ENCODE measurements at places on chromosomes 5 and 9.

GRCh38 chr9:110579862-110580219 is 300 bp upstream of the SVEP1 start:
- peak; percentile 98 for DNase-seq

GRCh38 chr9:31372799-31373587 is 1011.5 kb upstream of the ACO1 start:
- DNase-seq, result no peak

DNA sequence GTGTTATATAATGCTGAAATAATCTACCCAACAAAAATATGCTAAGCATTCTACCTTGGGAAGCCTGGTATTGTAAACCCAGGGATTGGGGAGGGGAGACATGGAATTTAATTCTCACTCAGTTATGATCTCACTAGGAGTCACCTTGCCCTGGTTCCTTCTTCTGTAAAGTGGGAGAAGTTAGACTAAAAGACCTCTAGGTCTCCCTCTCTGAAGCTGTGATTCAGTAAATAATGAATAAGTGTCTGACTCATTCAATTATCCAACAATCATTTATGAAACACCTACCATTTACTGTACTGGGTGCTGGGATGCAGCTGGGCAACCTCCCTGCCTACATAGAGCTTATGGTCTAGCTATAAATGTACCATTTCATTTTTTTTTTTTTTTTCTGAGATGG is 20.2 kb upstream of the SPARC start:
- no peak for DNase-seq

- DNase-seq, result no peak
Measured at GRCh38 chr9:24824607-24825006, 278.9 kb upstream of the IZUMO3 start.

DNA sequence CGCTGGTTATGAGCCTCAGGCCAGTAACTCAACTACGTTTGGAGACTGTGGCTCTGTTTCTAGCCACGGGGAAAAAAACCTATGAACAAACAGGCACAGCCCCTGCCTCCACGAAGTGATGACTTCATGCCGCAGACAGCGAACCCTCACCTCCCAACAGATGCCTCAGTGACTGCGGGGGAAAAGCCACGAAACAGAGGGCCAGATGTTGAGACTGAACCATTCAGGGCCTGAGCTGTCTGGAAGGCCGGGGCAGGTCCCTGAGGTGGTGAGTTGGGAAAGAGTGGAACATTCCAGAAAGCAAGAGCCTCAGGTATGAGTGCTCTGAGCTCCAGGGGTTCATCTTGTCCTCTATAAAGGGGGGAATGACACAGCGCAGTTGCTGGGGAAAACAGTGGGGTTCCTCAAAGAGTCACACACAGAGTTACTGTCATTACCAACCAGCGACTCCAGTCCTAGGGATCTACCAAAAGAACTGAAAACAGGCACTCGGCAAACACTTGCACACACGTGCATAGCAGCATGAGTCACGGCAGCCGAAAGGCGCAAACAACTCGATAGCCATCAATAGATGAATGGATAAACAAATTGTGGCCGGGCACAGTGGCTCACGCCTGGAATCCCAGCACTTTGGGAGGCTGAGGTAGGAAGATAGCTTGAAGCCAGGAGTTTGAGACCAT is 15.3 kb downstream of the PLPP7 start:
- DNase-seq, result no peak

DNA sequence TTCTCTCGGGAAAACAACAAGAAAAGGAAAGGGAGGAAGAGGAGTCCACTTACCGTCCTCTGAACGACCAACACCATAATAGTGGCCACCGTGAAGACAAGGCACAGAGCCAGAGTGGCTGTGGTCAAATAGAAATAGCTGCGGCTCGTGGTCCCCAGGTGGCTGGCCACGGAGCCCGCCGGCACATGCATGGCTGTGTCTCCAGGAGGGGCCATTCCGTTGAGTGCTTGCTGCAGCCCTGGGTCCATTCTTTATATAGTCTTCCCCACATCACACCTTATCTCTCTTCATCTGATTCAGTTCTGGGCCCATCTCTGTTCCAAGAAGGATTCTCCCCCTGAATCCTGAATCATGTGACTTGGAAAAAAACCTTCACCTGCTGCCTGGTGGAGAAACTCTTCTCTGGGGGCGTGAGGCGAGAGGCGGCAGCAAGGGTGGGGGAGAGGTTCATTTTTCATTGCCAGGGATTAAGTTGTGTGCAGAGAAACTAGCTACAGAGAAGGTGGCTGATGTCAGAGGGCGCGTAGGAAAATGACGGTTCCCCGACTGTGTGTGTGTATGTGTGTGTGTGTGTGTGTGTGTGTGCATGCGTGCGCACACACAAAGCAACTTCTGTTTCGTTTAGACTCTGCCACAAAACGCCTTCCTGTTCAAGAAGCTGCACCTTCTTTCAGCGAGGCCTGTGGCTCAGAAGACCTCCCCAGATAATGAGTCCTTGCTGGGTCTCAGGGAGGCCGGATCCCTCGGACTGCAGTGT is at the start of gene TNFSF8:
Gene TNFSF8 (minus strand): TSS at position 536 of the 757 bp plus-strand sequence. CDS start 288 bp downstream, at position 248.
- no peak for DNase-seq

DNA sequence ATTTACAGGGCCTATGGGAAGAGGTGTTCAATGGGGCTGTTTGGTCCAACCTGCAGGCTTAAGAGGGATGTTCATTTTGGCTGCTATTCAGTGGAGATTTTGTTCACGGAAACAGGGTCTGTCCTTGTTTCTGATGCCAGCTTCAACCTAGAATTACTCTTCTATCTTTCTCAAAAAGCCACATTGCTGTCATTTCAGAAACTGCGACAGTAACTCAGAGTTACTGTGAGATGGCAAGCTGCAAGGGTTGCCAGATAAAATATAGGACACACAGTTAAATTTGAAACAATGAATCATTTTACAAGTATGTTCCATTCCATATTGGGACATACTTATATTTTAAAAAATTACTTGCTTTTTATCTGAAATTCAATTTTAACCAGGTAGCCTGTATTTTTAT is 128.0 kb downstream of the NPR3 start:
- peak; percentile 9 for DNase-seq

DNA sequence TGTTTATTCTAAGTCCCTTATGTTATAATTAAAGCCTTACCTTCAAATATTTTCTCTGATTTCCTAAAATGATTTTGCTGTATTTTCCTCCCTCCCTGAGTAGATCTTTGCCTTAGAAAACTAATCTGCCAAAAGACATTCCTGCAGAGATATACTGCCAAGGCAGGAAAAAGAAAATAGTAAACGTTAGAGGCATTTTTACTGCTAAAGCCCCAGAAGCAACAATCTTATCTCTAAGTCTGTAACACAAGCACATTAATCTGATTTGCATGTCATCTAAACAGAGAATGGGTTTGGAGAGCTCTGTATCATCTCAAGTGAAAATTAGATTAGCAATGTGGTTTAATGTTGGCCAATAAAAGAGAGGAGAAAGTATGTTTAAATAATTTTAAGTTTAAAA is 847.7 kb downstream of the MAT2B start:
- DNase-seq, result no peak

DNA sequence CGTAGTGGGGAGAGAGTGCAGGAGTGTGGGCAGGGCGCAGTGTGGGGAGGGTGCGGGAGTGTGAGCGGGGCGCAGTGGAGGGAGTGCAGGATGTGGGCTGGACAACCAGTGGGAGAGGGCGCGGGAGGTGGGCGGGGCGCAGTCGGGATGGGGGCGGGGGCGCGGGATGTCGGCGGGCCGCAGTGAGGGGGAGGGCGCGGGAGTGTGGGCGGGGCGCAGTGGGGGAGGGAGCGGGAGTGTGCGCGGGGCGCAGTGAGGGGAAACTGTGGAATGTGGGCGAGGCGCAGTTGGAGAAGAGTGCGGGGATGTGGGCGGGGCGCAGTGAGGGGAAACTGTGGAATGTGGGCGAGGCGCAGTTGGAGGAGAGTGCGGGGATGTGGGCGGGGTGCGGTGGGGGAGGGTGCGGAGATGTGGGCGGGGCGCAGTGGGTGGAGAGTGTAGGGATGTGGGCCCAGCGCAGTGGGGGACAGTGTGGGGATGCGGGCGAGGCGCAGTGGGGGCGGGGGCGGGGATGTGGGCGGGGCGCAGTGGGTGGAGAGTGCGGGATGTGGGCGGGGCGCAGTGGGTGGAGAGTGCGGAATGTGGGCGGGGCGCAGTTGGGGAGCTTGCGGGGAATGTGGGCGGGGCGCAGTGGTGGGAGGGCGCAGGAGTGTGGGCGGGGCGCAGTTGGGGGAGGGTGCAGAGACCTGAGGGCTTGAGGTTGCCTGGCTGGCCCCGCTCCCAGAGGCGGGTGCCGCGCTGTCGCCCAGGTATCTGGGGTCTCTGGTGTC is at the start of gene NXNL2:
Gene NXNL2 (plus strand): TSS at position 723 of the 770 bp plus-strand sequence. CDS start 257 bp downstream, outside the sequence.
- peak; percentile 82 for DNase-seq

DNA sequence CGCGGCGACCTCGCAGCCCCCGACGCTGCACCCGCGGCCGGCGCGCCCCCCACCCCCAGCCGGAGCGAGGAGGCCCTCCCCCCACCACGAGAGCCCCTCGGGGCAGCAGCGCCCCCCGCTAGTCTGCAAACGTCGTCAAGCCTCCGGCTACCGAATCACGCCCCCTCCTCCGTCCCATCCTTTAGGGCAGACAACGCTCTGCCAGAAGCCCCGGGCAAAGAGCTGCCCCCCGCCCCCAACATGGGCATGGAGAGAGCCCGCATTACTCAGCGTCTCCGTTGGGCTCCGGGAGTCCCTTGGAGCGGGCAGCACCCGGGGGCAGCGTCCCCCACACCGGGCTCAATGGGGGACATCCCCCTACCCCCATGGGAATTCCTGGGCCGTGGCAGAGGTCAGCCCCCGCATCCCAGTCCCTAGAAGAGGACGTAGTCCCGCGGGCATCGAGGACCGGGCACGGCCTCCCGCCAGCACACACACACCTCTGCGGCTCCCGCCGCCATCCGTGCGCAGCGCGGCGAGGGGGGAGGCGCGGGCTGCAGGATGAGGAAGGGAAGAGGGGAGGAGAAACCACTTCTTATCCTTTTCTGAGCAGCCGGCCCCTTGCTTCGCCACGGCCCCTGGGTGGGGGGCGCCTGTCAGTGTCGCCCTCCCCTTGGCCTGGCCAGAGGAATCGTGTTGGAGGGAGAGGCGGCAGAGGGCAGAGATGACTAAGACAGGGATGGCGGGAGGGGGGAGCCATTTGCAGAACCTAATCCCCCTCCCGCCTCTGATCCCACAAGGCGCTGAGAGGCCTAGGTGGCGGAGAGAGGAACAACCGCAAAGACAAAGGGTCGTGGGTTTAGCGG is 750 bp downstream of the DNM1 start:
- no peak for DNase-seq

DNA sequence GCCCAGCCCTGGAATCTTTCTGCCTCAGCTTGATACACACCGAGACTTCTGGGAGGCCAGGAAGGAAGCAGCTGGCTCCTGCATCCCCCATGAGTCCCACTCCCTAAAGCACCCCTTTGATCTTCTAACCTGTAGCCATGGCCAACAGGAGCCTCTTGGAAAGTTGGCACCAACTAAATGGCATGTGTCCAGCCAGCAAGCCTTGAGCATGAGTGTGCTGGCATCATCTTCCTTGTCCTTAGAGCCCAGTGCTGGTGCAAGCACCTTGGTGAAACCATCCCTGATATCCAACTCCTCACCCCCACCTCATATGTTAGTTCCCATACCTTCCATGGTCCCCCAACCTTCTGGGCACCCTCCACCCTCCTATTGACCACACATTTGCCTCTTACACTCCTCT is 130.4 kb downstream of the CRB2 start:
- no peak for DNase-seq

DNA sequence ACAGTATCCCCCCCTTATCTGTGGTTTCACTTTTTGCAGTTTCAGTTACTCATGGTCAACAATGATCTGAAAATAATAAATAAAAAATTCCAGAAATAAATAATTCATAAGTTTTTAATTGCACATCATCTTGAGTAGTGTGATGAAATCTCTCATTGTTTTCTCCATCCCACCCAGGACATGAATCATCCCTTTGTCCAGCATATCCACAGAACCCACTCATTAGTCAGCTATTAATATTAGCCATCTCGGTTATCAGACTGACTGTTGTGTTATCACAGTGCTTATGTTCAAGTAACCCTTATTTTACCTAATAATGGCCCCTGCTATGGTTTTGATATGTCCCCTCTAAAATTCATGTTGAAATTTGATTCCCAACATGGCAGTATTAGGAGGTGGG is 40.7 kb downstream of the FAM114A2 start:
- DNase-seq, result no peak

DNA sequence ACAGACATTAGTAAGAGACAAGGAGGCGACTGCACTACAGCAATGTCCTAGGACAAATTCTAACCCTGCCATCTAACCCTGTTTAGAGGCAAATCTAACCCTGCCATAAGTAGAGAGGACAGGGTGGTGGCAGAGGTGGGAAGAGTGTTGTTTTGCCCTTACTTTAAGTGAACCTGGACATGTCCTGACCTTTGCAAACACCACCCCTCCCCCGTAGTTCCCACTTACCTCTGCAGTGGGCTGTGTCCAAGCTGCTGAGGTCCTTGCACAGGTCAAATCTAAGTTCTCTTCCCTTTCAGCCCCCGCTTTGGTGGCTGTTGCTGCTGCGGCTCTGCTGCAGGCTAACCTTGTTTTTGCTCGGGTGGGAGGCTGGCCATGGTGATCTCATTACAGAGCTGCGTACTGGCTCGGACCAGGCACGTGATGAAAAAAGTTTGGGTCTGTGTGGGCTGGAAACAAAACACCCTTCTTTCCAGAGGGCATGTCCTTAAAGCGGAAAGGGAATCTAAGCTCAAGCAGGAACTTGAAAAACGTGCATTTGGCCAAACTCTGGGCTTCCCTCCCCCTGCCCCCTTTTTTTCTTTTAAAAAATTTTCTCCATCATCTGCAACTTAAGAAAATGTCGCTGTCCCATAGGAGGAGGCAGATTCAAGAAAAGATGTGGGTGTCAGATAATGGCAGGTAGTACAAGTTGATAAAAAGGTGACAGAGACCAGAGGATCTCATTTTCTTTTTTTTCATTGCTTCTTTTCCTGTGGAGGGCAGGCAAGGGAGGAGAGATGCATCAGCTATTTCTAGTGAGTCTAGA is at the start of gene FAXDC2:
Gene FAXDC2 (minus strand): TSS at position 349 of the 808 bp plus-strand sequence. CDS start 12,425 bp downstream, outside the sequence.
- peak; percentile 83 for DNase-seq

GRCh38 chr5:121725450-121725849 is 126.2 kb upstream of the FTMT start:
- DNase-seq, result no peak

DNA sequence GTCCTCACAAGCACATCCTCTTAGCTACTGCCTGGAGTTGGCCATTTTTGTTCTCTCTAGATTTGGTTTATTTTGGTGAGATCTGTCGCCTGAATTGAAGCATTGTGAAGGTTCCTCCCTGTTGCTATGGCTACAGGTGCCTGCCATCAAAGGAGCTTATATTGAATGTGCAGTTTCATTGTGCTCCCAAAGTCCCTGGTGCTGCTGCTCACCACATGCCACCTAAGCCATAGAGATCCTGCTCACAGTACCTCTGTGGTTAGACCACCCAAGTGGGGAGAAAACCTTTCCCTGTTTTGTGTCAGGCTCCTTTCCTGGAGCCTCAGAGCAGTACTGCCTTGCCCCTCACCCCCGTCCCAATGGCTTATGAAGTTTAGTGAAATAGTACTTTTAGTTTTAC is 383.4 kb downstream of the TMEM38B start:
- no peak for DNase-seq

GRCh38 chr9:111985315-111985714 is 88.7 kb downstream of the UGCG start:
- DNase-seq, result no peak

GRCh38 chr9:123586275-123586674 is 230.3 kb downstream of the CRB2 start:
- no peak for DNase-seq
